ENCODE measurements at places on chromosomes 5 and 9. TPM values are rescaled to one million over a fixed set of nuclear protein-coding genes. Genes with fewer than 3 reads are reported as not detected.
A peak's percentile ranks its signal among the peaks of the same experiment; 100 is the strongest.

CDX1 gene
- polyA plus RNA-seq: 0.26 TPM

GRCh38 chr5:174294891-174295620 is 249.6 kb downstream of the NSG2 start:
- no peak overlapping the region for H3K27ac ChIP-seq
- no peaks in the 10 kb centered on the region for H3K4me1 ChIP-seq
- no peak for DNase-seq

- no peak overlapping the region for H3K27ac ChIP-seq
- no peaks in the 10 kb centered on the region for H3K27me3 ChIP-seq
- H3K4me1 ChIP-seq: no peaks in the 10 kb centered on the region
- H3K4me3 ChIP-seq: no peak overlapping the region
Observed at GRCh38 chr5:112870966-112871365, 9.9 kb downstream of the SRP19 start.

DNA sequence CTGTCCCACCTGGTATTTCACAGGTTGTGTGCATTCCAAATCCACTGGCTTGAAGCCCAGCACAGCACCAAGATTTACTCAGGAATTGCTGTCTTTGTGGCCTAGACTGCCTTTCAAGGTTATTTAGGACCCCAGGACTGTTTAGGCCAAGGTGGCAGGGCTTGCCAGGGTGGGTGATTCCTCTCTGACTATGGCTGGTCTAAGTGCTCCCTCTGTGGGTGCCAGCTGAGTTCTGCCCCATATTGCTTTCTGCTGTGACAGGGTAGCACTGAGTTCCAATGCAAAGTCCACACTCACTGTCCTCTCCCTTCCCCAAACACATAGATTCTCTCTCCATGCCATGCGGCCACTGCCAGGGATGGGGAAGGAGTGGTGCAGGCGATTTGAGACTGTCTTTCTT is 318.2 kb downstream of the EFNA5 start:
- DNase-seq: no peak
- no peak overlapping the region for H3K4me3 ChIP-seq
- no peaks in the 10 kb centered on the region for H3K4me1 ChIP-seq

GRCh38 chr5:2866662-2867372 is 115.3 kb upstream of the IRX2 start:
- no peak for DNase-seq
- H3K4me3 ChIP-seq: no peak overlapping the region
- H3K27ac ChIP-seq: no peak overlapping the region

DNA sequence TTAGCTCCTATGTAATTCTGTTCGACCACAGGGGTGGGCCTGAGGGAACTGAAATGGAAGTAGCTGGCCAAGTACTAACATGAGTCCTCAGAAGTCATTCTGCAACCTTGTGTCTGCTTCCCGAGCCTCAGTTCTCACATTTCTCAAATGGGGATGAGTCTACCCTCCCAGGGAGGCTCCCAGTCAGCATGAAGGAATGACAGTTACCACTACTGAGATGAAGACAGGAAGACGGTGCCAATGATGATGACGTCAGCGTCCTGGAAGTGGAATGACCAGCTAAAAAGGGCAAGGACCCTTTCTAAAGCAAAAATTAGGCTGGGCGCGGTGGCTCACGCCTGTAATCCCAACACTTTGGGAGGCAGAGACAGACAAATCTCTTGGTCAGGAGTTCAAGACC is 6.8 kb downstream of the PIP5KL1 start:
- peaks cover 36% of the 10 kb centered on the region for H3K27me3 ChIP-seq
- H3K36me3 ChIP-seq: no peaks in the 10 kb centered on the region
- peaks cover 67% of the 10 kb centered on the region for H3K4me1 ChIP-seq
- no peak overlapping the region for H3K4me3 ChIP-seq
- no peak overlapping the region for H3K27ac ChIP-seq

DNA sequence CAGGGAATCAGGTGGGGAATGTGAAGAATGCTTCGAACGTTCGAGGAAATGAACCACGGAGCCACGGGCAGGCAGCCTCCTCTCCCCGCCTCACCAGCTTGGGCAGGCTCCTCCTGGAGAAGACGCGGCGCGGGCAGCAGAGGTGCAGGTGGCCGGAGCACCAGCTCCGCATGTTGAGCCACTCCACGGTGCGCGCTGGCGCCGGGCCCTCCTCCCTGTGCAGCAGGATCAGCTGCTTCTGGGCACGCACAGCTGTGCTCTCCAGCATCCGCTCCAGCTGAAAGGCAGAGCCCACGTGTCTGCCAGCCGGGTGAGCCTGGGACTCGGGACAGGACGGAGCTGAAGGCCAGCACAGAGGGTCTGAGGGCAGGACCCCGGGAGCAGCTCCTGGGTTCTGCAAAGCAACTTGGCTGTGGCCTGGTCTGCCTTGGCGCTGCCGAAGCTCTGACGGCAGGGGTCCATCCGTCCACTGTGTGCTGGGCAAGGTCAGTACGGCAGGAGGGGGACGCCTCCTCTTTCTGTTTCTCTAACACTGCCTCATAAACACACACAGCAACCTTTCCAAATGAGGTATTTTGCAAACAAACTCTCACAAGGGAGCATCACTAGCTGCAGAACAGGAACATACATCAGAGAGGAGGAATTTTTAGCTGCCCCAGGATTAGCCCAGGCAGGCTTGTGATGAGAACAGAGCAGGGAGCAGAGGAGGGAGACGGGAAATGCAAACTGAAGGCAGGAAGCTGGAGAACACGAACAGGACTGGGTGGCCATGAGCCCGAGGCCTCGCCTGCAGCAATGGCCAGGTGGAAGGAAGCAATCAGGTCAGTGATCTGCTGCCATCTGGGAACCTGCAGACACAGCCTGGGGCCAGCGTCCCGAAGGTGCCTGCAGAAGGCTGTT is 20.1 kb upstream of the NSMF start:
- no peaks in the 10 kb centered on the region for H3K27me3 ChIP-seq
- no peaks in the 10 kb centered on the region for H3K36me3 ChIP-seq
- no peak overlapping the region for H3K27ac ChIP-seq
- peak; percentile 81 for DNase-seq

DNA sequence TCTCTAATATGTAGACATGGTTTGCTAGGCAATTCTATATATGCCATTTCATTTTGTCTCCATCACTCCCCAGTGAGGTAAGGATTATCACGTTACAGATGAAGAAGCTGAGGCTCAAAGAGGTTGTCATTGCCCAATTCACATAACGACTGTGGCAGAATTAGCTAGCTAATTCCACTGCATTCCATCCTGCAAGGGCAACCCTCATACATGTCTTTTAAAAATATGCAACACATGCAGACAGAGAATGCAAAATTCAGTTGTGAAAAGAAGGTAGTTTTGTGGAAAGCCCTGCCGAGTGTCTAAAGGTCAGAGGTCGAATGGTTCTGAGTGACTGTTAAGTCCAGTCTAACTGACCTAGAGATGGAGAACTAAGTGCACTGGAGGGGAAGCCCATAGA is 219.2 kb downstream of the PAPPA start:
- H3K4me3 ChIP-seq: no peak overlapping the region
- H3K36me3 ChIP-seq: no peaks in the 10 kb centered on the region
- H3K27me3 ChIP-seq: no peaks in the 10 kb centered on the region
- no peak overlapping the region for H3K27ac ChIP-seq

GRCh38 chr5:75843319-75843718 is 126.1 kb upstream of the POC5 start:
- no peaks in the 10 kb centered on the region for H3K36me3 ChIP-seq
- peaks cover 19% of the 10 kb centered on the region for H3K4me1 ChIP-seq
- no peak overlapping the region for H3K27ac ChIP-seq

DNA sequence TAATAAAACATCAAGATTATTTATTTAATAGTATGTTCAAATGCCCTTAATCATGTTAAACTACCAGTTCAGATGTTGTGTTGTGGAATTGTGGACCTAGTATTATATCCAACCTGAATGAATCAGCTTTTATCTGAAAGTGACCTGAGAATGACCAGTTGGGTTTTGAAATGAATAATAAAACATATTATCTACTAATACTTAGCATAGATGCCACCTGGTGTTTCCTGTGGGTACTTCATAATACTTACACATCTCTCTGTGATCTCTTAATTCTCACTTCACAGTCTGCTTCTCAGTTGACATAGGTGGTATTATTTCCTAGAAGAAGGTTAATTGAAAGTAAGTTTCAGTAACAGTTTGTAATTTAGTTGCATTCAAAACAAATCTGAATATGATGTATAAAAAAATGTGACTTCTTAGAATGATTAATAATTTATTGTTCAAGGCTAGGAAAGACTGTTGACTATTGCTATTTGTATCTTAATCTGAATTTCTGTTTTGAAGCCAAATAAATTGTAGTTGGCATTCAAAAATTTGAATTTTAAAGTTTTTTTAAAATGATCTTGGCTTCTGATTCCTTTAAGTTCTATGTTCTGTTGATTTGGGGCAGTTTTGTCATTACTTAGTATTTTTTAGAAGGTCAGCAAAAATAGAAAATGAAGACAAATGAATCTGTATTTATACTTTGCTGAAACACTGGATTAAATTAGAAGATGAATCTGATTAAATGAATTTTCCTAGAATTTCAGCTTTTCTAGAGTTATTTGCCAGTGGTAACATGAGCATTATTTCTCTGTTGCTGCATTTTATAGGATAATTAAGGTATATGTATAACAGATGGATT is 48.2 kb downstream of the KIF2A start:
- H3K36me3 ChIP-seq: peaks cover 14% of the 10 kb centered on the region
- H3K27ac ChIP-seq: no peak overlapping the region
- no peaks in the 10 kb centered on the region for H3K27me3 ChIP-seq
- no peaks in the 10 kb centered on the region for H3K4me1 ChIP-seq
- no peak for DNase-seq

DNA sequence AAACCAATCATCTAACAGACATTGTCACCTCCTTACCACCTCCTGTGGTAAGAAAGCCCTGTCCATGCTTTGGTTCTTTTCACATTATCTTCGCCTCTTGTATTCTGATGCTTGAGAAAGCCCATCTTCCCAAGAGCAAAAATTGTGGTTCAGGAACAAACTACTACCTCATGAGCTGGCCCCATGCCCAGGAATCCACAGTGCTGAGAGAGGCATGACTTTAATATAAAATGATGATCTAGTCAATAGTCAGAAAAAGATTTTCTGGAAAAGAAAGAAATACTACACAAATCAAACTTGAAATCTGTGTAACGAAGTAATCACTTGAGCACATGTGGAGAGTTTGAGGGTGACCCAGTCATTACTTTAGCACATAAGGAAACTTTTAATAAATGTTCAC is 94.7 kb downstream of the FGF10 start:
- H3K27me3 ChIP-seq: no peaks in the 10 kb centered on the region
- DNase-seq: no peak
- no peak overlapping the region for H3K4me3 ChIP-seq
- H3K27ac ChIP-seq: no peak overlapping the region
- no peaks in the 10 kb centered on the region for H3K36me3 ChIP-seq

DNA sequence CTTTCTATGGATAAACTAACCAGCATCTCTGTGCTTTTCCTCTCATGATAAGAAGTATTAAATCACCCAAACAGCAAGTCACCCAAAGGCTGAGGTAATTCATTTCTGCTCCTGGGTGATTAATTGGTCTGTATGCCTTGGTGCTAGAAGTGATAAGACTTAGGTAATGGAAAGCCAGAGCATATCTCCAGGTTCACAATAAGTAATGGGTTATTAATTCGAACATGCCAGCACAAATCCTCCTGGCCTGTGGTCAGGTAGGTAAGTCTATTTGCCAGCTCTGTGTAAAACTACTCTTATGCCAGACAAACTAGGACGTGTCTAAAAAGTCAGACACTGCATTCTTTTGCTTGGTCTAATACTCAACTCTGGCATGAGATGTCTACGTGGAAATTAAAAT is 11.2 kb upstream of the ENC1 start:
- no peaks in the 10 kb centered on the region for H3K36me3 ChIP-seq
- no peak overlapping the region for H3K4me3 ChIP-seq
- H3K27ac ChIP-seq: no peak overlapping the region
- H3K4me1 ChIP-seq: peaks cover 9% of the 10 kb centered on the region

DNA sequence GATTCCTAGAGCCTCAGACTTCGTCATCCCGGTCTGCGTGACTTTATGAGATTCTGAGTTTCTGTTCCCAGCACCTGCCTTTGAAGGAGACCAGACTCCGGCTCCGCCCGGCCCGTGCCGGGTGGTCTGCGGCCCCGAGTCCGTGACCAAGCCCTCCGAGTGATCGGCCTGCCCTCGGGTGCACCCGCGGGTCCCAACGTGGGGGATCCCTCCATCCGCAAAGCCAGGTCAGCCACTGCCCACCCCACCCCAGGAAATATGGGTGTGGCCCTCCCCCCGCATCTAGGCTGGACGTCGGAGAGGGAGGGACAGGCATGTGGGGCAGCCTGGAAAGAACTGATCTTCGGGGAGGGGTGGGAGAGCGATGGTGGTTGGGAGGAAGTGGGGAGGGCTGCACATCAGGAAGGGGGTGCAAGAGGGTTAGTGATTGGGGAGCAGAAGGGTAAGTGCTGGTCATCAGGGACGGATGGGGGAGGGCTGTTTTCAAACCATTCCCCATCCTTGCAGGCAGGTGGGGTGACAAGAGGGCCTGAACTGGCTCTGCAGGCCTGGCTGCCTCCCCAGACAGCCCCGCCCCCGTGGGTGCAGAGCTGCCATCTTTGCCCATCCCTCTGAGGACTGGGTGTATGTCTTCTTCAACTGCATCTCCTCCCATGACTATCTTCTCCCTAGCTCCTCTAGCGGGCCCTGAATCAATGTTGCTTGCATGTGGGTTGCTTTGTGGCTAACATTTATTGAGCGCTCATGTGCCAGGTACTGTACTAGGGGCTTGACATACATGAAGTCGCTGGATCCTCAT is 747 bp downstream of the LRSAM1 start:
- no peaks in the 10 kb centered on the region for H3K27me3 ChIP-seq
- peak overlapping the region; percentile 65 for H3K4me3 ChIP-seq
- peaks cover 73% of the 10 kb centered on the region for H3K36me3 ChIP-seq
- DNase-seq: peak; percentile 90

GRCh38 chr5:42982107-42982622 is 58.0 kb downstream of the ANXA2R start:
- no peaks in the 10 kb centered on the region for H3K27me3 ChIP-seq
- H3K4me1 ChIP-seq: no peaks in the 10 kb centered on the region
- H3K36me3 ChIP-seq: no peaks in the 10 kb centered on the region

GRCh38 chr5:88551724-88552345 is 283.2 kb upstream of the TMEM161B start:
- no peak overlapping the region for H3K4me3 ChIP-seq
- H3K4me1 ChIP-seq: no peaks in the 10 kb centered on the region
- no peak for DNase-seq

PCA3 gene
- polyA plus RNA-seq: not detected

PCDHAC2 gene
- polyA plus RNA-seq: 0.17 TPM

DNA sequence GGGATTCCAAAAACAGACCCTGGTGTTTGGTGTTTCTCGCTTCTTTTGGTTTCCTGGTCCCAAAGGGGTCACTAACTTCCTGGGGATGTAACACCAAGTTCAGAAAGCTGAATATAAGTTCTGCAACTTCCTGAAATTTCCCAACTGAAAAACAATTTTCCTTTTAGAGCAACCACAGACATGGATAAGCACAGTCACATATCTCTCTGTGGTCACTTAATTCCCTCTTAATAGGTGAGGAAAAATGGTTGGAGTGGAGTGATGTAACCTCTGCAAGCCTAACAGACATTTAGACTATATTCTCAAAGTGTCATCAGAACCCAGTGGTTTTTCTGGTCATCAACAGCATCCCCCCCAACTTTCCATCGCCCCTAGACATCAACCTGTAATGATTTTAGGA is 135.3 kb downstream of the PRELID2 start:
- no peak overlapping the region for H3K4me3 ChIP-seq
- H3K36me3 ChIP-seq: no peaks in the 10 kb centered on the region
- no peaks in the 10 kb centered on the region for H3K4me1 ChIP-seq
- no peak for DNase-seq
- H3K27me3 ChIP-seq: no peaks in the 10 kb centered on the region
- no peak overlapping the region for H3K27ac ChIP-seq

- DNase-seq: no peak
- H3K36me3 ChIP-seq: no peaks in the 10 kb centered on the region
Observed at GRCh38 chr5:29016067-29016466, 1977.7 kb upstream of the CDH9 start.

IFNB1 gene
- polyA plus RNA-seq: not detected

GRCh38 chr5:91499943-91500531 is 116.9 kb upstream of the ARRDC3 start:
- H3K27me3 ChIP-seq: no peaks in the 10 kb centered on the region
- no peak for DNase-seq
- H3K4me1 ChIP-seq: no peaks in the 10 kb centered on the region
- H3K27ac ChIP-seq: no peak overlapping the region
